ENCODE measurements at places on chromosomes 7 and 10. TPM values are rescaled to one million over a fixed set of nuclear protein-coding genes. Genes with fewer than 3 reads are reported as not detected.

The WEE2 gene
- not detected for polyA plus RNA-seq

The SPDYE9 gene
- polyA plus RNA-seq = not detected

The PIP gene
- polyA plus RNA-seq = not detected

The GIMAP7 gene
- 48.7 TPM for polyA plus RNA-seq

GRCh38 chr7:70051726-70052125, 453.5 kb downstream of the AUTS2 start:
- DNase-seq = no peak

DNA sequence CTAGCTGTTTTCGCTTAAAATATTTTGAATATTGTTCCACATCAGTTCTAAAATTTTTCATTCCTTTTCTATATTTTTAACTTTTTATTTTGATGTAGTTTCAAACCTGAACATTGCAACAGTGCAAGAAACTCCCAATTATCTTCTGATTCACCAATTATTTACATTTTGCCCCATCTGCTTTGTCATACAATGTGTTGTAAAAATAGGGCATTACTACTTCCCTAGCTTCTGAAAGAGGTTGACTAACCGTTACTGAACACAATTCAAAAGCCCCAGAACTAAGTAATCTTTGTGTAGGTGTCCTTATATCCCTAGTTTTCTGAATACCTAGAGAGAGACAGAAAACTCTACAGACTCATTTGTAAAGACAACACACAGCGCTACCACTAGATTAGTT, 86.7 kb downstream of the AVL9 start:
- DNase-seq = no peak

DNA sequence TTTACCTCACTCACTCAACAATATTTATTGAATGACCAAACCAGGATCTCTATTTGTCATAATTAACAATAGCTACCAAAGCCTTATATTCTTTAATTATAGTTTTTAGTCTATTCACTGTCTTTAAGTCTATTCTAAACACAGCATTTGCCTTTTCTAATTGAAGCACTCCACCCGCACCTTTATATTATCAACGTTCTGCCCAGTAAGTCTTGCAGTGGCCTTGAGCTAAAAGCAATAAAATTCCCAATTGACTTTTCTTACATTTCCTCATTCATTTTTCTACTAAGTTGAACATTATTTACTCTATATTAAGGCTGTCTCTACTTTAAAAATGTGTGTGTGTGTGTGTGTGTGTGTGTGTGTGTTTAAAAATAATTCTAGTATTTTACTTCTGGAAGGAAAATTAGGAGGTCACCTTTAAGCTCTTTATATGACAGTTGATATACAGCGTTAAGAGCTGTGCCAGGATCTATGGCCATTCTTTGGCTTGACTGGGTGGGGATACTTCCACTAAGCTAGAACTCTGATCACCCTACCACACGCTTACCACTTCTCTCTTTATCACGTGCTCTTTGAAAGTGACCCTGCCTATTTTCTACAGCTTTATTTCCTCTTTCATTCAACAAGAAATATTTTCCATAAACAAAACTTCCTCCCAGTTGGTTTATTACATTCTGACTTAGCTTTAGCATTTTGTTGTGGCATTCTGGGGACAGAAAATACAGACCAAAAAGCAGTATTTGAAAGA, 8.8 kb downstream of the PAPSS2 start:
- DNase-seq = no peak

GRCh38 chr7:93310346-93310745, 78.2 kb downstream of the VPS50 start:
- no peak for DNase-seq

DNA sequence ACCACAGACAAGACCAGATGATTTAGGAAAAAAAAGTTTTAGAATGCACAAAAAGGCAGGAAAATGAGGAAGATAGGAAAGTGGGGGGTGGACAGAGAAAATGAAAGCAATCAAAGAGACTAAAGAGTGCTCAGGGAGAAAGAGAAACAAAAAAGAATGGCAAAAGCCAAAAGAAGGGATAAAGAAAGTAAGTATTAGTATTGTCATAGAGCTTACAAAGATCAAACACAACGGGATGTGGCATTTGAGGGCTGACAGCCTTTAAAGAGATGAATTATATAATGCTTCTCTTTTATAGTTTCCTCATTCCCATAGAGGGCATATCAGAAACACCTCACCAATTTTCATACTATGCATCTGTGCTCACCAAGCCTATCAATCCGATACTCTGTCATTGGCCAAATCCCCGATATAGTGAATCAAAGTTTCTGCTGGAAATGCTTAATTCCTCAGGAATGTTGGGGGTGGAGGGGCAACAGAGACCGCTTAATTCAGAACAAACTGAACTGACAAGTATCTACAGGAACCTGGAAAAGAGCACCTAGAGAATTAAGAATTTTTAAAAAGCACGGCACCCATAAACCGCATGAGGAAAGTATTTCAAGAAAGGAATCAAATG, 2.7 kb downstream of the COG5 start:
- DNase-seq = no peak

DNA sequence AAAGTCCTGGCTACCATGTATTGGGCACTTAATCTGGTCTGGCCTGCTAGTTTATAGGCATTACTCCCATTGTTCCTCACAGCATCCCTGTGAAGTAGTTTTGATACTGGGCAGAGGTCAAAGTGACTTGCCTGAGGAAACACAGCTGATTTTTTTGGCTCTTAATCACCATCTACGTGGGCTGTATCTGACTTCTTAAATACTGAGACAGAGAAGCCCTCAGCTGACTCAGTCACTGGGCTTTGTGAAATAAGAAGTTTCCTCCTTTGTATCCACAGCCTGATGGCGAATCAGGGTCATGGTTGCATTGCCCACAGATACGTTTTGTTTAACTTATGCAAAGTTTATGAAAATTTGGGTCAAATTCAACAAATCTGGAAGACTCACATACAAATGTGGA, 13.2 kb downstream of the TACR2 start:
- no peak for DNase-seq

DNA sequence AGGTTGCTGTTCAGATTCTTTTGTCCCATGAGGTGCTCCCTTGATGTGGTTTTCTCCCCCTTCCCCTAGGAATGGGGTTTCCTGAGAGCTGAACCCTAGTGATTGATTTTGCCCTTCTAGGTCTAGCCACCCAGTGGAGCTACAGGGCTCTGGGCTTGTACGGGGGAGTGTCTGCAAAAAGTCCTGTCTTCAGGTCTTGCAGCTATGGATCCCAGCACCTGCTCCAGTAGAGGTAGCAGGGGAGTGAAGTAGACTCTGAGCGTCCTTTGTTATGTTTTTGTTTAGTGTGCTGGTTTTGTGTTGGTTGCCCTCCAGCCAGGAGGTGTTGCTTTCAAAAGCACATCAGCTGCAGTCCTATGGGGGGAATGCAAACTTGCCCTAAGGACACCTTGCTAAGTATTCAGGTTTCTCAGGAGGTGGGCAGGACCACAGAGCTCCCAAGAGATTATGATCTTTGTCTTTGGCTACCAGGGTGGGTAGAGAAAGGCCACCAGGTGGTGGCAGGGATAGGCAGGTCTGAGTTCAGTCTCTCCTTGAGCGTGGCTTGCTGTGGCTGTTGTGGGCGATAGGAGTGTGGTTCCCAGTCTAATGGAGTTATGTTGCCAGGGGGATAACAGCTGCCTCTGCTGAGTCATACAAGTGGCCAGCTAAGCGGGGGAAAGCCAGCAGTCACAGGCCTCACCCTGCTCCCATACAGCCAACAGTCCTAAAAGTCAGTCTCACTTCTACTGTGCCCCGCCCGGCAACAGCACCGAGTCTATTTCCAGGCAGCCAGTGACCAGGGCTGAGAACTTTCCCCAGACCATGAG, 92.4 kb upstream of the JCAD start:
- no peak for DNase-seq

GRCh38 chr7:77367976-77368375, 48.2 kb downstream of the GSAP start:
- no peak for DNase-seq

DNA sequence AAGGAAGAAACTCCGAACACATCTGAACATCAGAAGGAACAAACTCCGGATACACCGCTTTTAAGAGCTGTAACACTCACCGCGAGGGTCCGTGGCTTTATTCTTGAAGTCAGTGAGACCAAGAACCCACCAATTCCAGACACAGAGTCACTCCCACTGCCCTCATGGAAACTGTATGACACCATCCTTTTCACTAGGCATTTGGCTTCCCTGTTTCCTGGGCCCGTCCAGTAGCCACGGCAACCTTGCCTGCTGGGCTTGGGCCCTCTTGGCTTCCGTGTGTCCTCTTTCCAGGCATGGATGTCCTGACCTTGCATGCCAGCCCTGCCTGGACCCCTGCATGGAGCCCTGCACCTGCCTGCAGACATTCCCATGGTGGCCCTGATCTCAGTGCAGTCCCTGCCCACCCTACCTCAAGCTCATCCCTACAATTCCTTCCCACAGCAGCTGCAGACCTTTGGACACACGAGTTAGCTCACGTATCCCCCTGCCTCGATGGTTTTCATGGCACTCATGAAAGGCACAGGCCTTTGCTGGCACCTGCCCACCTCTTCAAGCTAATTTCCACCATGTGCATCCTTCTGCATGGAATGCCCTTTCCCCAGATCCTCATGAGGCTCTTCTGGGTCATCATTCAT, 6.7 kb downstream of the SH2D4B start:
- no peak for DNase-seq

DNA sequence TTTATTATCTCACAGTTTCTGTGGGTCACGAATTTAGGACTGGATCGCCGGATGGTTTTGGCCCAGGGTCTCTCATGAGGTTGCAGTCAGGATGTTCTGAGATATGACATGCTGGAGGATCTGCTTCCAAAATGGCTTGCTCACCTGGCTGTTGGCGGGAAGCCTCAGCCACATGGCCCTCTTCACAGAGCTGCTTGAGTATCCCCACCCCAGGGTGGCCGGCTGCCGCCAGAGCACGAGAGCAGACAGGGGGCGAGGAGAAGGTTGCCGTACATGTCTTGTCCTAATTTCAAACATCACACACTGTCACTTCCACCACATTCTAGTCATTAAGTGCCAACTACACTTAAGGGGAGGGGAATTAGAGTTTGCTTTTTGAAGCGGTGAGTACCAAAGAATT, 365.8 kb downstream of the FGFR2 start:
- no peak for DNase-seq

DNA sequence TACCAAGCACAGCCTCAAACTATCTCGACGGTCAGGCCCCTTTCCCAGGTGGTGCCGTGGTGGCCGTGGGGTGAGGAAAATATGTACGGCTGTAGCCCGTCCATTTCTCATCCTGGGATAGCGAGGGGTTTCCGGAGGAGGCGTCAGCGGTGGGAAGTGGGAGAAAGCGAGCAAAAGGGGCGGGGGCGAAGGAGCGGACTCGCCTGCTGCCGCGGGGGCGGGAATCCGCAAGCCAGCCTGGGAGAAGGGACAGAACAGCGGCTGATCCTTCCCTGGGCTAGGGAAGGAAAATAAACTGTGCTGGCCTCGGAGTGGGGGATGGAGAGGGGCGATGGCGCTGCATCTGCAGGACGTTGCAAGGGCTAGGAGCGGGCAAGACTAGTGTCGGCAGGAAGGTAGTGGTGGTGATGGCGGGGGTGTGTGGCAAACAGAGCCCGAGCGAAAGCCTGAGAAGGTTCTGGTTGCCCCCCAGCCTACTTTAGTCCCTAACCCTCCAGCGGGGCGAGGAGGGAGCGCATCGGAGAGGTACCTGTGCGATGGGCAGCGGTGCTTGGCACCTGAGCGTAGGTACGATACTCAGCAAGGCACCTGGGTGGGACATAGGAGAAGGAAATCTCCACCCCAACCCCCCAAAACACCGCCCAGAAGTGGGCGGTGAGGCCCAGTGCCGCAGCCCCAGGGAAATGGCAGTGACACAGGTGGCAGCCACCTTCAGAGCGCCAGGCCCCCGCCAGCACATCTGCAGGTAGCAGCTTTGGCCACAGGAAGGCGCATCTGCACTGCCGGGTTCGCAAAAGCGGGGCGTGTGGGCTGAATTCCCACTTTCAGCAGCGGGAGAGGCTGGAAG, 49.9 kb upstream of the STEAP1B start:
- peak; percentile 88 for DNase-seq

GRCh38 chr10:130615457-130615856, 479.3 kb downstream of the GLRX3 start:
- DNase-seq = no peak

DNA sequence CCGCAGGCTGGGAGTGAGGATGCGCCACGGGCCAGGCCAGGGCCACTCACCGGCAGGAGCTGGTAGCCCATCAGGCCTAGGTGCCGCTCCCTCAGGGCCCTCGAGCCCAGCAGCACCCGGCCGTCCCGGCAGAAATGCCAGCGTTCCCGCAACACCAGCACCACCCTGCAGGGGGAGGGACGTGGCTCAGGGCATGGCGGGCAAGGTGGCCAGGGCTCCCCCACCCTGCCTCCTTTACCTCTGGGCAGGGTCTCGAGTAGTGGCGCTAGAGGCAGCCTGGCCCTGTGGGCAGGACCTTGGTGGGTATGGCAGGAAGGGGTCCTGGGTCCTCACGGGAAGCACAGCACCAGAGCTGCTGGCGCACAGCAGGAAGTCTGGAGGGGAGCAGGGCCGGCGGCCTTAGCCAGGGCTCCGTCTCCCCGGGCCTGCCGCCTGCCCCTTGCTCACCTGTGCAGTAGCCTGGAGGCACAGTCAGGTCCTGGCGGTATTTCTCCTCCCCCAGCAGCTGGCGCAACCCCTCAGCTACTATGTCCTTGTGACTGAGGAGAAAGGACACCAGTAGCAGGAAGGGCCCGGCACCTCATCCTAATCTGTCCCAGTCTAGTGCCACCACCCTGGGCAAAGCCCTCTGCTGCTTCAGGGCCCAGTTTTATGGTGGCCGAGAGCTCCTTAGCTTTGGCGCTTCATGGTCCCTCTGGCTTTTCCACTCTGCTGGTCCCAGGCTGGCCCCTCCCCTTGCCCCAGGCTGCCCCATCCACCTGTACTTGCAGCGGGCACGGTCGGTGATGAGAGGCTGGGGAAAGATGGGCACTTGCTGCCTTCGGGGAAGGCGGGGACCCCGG, 3.5 kb downstream of the FASTK start:
- peak; percentile 71 for DNase-seq
